LNCaP clone FGC (cell line): ENCODE measurements at places on chromosomes 16 and 17.

GRCh38 chr16:66287926-66288325, 78.6 kb upstream of the CDH5 start:
- DNase-seq: no peak

DNA sequence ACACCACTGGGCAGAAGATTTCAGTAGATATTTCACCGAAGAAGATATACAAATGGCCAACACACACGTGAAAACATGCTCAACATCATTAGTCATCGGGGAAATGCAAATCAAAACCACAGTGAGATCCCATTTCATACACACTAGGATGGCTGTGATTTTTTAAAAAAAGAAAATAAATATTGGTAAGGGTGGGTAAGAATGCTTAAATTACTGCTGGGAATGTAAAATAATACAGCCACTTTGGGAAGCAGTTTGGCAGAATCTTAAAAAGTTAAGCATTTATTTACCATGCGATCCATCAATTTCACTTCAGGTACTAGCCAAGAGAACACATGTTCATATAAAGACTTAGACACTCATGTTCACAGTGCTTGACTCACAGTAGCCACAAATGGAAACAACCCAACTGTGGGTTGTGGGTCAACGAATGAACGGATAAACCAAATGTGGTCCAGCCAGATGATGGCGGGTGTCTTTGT, 6.5 kb upstream of the C16orf74 start:
- no peak for DNase-seq

DNA sequence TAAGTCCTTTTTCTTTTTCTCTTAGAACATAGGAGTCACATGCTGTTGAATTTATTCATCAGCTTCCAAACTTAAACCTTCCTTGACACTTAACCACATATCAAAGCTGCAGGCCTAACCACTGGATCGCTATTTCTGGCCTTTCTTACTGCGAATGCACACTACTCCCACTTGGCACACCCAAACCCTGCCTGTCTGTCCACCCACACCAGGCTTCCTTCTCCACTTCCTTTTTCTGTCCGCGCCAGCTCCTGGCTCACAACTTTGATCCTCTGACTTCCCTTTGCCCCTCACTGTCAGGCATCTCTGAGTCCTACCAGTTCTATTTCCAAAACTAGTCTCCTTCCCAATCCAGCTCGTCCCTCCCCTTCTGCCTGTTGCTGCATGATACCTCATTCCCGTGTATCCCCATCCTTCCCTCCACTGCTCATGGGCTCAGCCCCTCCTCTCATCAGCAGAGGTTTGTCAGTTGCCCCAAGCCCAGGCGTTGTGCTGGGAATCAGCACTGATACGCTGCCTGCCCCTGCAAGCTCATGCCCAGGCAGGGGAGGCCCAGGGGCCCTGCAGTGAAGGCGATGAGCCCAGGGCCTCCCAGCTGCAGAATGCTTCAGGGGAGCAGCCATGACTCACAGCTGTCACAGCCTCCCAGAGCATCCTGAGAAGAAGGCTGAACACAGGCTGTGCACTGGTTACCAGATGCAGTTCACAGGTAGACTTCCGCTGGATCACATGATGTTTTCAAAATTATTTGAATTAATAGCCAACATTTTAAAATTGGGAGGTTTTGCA, 179.8 kb downstream of the KATNIP start:
- no peak for DNase-seq

DNA sequence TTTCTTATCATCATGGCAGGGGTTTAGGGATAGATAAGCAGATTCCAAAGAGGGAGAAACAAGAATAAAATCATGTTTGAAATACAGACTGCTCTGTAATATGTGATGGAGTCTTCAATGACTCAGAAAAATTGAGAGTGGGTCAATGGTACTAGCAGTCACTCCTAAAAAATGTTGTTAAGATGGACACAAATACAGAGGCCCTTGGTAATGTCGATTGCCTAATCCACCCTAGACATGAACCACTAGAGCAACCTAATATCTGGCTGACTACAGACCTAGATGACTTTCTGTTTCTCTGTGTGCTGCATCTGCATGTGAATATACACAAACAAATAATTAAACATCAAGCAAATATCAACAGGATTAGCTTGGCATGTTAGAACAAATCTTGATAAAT, 135.8 kb downstream of the CDH8 start:
- no peak for DNase-seq
